ENCODE measurements at places on chromosomes 4 and X. TPM values are rescaled to one million over a fixed set of nuclear protein-coding genes. Genes with fewer than 3 reads are reported as not detected.

GRCh38 chrX:120290107-120290506 lies 21.2 kb downstream of the TMEM255A start:
- H3K4me1 ChIP-seq, result no peaks in the 10 kb centered on the region
- no peak for DNase-seq
- no peaks in the 10 kb centered on the region for H3K27me3 ChIP-seq
- H3K36me3 ChIP-seq, result no peaks in the 10 kb centered on the region

GRCh38 chr4:80259817-80260216 lies 6.6 kb upstream of the FGF5 start:
- H3K4me3 ChIP-seq, result no peak overlapping the region
- DNase-seq, result no peak
- peaks cover 4% of the 10 kb centered on the region for H3K27me3 ChIP-seq
- no peaks in the 10 kb centered on the region for H3K4me1 ChIP-seq
- no peaks in the 10 kb centered on the region for H3K36me3 ChIP-seq

GRCh38 chr4:129323658-129324057 lies 227.7 kb downstream of the C4orf33 start:
- no peaks in the 10 kb centered on the region for H3K4me1 ChIP-seq
- H3K4me3 ChIP-seq, result no peak overlapping the region
- no peaks in the 10 kb centered on the region for H3K27me3 ChIP-seq
- H3K36me3 ChIP-seq, result no peaks in the 10 kb centered on the region
- H3K27ac ChIP-seq, result no peak overlapping the region
- no peak for DNase-seq

DNA sequence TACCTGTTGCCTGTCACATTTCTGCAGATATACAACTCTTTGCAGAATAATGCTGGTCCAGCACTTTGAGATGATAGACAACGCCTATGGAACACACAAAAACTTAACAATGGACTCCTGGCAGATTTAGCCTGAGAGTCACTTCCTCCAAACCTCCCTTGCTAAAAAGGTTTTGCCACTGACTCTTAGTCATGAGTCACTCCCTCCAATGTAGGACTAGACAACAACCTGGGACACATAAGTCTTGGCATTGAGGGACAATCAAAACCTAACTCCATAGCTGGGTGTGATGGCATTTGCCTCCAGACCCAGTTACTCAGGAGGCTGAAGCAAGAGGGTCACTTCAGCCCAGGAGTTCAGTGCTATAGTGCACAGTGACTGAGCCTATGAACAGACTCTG lies 22.0 kb upstream of the EIF4E start:
- no peaks in the 10 kb centered on the region for H3K4me1 ChIP-seq
- H3K27me3 ChIP-seq, result no peaks in the 10 kb centered on the region
- H3K4me3 ChIP-seq, result no peak overlapping the region
- H3K27ac ChIP-seq, result no peak overlapping the region
- no peak for DNase-seq

The NSUN7 gene
- 65.2 TPM for total RNA-seq

The PPP1R3F gene
- total RNA-seq, result 15.0 TPM

The ITGB1BP2 gene
- 0.33 TPM for total RNA-seq

All from thyroid gland (tissue), 4 donors.